ENCODE measurements at places on chromosomes 11 and 22. TPM values are rescaled to one million over a fixed set of nuclear protein-coding genes. Genes with fewer than 3 reads are reported as not detected.

PTPN5 gene
- polyA plus RNA-seq: 0.72 TPM

GVQW3 gene
- 10.8 TPM for polyA plus RNA-seq

NNMT gene
- polyA plus RNA-seq: 0.18 TPM

IL17REL gene
- 0.03 TPM for polyA plus RNA-seq

C11orf42 gene
- 0.64 TPM for polyA plus RNA-seq

MRGPRF gene
- polyA plus RNA-seq: 24.6 TPM

SYTL2 gene
- polyA plus RNA-seq: 69.4 TPM

TRIM48 gene
- polyA plus RNA-seq: not detected

LRFN4 gene
- polyA plus RNA-seq: 11.7 TPM

HMGXB4 gene
- 29.8 TPM for polyA plus RNA-seq

KLHDC7B gene
- polyA plus RNA-seq: 0.36 TPM

ST14 gene
- polyA plus RNA-seq: 32.4 TPM

XKR3 gene
- not detected for polyA plus RNA-seq

GRCh38 chr11:129895126-129896041 is at the start of gene NFRKB:
Gene NFRKB (minus strand): TSS chr11:129895578. CDS start chr11:129892849, 2,729 bp downstream.
- DNase-seq: peak; percentile 64

DNA sequence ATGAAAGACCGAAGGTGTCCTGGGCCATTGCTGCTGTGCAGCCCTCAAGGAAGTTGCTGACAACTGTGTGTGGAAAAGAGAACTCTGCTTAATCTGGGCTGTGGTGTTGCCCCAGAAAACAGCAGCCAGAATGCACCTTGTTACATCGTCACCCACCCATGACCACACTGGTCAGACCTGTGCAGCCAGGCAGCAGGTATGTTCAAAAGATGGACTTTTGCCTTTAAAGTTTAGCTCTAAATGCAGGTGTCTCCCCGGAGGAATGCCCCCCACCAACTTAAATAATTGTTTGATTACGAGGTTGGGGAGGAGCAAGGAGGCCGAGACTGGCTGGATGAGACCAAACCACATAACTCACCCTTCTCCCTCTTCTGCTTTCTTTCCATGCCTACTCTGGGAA is 15.3 kb upstream of the POLA2 start:
- DNase-seq: no peak

DNA sequence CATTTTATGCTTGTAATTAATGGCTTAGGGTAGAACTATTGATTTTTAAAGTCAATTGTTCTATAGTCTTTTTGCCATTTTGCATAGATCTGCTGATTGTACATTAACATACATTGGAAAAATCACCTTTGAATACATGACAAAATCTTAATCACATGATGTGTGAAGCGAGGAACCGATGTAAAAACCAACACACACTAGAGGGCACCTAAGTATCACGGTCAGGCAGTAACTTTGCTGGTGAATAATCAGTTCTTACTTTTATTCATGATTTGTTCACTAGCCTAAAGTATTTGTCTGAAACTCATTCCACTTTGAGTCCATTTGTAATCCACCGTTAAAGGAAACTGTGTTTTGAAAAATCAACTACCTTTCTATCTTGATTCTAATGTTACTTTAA is 28.2 kb downstream of the JHY start:
- no peak for DNase-seq

- no peak for DNase-seq
Observed at GRCh38 chr22:50000587-50001387, 11.8 kb downstream of the IL17REL start.

DNA sequence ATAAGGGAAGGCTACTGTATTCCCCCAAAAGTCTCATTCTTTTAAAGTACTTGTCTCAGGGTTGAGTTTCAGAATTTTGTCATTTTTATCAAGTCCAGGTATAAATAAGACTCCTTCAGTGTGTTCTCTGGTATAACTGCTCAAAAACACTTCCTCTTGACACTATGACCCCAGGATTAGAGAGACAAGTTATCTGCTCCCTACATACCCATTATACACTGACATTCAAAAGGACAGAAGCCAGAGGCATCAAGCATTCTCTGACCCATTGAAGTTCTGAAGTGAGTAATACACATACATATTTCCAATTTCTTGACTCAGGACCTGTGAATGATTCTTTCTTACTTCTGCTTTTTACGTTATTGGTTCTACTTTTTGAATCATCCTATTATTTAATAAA is 447.8 kb upstream of the CNTN5 start:
- no peak for DNase-seq

DNA sequence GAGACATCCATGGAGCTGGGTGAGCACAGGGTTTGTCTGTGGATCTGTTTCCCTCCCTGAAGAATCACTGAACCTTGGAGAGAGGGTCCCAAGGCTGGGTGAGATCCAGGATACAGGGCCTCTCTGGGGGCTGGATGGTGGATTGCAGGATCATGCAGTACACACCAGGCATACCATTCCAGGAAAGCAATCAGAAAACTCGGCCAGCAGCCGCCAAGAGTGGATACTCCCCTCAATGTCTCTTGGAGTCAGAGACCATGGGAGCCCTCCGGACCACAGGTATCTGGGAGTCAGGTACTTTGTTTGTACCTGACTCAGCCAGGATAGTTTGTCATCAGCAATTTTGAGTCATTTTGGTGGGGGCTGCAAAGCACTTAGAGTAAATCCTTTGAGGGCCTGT is 14.6 kb upstream of the SYT13 start:
- no peak for DNase-seq

DNA sequence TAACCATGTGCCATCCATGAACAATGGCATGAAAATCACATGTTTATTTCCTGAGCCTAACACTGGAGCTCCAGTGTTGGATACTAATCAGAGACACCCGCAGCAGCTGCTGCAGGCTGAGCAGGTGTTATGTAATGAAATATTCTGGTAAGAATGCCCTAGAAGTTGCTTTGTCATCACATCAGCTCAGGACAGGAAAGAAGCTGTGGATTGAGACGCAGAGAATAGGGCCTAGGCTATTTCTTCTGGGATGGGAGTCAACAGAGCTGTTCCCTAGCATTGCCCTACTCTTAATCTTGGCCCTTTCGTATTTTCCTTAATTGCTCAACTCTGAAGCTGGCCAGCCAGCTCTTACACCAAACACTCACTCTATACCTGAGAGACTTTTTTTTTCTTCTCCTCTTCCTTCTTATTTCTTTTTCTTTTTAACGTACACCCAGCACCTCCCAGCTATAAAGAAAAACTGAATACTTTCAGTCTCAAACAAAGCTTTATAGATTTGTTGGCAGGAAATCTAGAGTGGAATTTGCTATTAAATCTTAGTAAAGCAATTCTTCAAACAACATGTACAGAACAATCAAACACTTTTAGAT is 31.9 kb downstream of the RASSF10 start:
- DNase-seq: no peak

DNA sequence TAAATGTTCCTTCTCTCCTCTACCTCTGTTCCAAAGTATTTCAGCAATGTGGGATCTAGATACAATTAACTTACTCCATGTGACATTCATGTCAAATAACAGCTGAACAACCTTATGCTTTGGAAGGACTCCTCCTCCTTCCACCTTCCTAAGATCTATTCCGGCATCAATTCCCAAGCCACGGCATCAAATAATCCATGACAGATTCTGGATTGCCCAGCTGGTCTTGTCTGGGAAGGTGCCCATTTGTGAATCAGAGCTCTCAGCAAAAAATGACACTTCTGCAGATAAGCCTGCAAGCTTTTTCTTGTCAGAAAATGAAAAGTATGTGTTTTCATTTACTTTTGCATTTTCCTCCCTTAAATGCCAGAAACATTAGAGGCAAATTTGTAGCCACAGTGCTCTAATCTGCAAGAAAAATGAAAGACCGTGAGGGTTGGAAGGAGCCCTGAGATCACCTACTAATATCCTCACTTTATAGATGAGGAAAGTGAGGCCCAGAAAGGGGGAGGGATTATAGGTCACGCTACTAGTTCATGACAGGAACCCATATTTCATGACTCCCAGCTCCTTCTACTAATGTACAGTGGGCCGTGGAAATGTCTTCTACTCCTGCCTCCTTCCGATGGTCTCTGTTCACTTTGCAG is 124.0 kb downstream of the ME3 start:
- DNase-seq: no peak

DNA sequence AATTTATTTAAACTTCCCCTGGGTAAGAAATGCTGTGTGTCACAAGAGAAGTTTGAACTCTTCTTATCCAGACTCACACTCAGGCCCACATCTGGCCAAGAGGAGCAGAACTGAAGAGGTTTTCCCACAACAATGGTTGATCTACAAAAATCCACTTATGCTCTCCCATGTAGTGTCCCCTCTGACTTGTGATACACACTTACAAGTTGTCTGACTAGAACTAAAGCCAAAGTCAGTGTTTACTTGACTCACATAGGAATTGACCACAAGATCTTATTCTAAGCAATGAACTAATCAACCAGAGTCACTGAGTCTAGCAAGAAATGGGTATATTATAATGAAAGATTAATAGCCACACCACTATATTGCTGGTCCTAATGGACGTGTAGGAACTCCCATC is 133.0 kb downstream of the ATG16L2 start:
- no peak for DNase-seq

DNA sequence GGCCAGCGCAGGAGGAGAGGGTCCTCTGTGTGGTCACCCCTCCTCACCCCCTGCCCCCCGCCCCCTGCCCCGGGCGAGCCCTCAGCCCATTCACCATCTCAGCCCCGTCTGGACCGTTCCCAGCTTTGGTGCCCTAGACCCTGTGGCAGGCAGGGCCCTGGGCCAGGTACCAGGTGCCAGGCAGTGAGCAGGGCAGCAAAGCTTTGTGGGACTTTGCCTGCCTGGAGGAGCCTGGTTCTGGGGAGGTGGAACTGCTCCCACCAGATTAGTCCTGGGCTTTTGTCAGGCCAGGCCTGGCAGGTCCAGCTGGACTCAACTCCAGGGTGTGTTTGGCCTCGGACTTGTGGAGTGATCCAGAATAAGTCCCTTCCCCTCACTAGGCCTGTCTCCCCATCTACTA is 13.7 kb upstream of the MYRF start:
- no peak for DNase-seq

GRCh38 chr11:128840783-128841182 is 26.3 kb downstream of the KCNJ1 start:
- no peak for DNase-seq

GRCh38 chr11:58654908-58655296 is 32.4 kb downstream of the CNTF start:
- DNase-seq: no peak

GRCh38 chr22:37803195-37803638 is 4.5 kb upstream of the GCAT start:
- DNase-seq: no peak

GRCh38 chr22:24138649-24139420 is 42.5 kb upstream of the SUSD2 start:
- no peak for DNase-seq

GRCh38 chr11:114166897-114167323 is 107.4 kb downstream of the ZBTB16 start:
- DNase-seq: no peak

DNA sequence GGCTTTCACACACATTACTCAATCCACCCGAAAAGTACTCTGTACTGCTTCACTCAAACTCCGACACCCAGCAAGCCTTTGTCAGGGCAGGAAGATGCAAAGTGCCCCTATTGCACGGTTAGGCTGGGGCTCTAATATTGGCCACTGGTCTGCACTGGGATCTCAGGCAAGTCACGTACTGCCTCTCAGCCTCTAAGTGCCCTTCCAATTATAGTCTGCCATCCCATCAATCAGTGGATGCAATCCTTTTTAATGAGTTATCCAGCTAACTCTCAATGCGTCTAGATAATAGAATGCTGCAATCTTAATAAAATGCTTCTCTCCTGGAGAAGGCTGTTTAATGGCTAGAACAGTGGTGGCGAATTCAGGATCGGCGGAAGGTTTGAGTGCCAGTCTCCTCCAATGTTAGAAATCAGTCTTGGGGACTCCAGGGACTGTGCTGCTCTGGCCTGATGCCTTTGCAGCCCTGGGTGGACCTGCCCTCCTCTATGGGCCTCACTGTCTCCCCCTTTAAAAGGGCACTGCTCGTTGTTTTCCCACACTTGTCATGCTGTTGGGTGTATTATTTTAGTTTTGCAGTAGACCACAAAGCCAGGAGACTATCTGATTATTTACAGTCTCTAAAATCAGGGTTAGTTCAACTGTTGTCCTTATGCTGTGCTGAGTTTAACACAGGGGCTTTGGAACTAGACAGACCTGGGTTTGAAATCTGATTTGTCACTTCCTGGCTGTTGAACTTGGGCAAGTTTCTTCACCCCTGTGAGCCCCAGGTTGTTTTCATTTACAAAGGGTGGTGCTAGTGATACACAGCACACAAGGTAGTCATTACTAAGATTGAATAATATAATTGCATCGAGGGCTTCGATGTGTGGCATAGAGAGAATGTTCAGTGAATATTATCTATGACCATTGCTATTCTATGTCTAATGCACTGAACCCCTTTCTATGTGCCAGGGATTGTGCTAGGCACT is 36.7 kb downstream of the CLMP start:
- no peak for DNase-seq

GRCh38 chr11:87215236-87215635 is 177.5 kb downstream of the TMEM135 start:
- no peak for DNase-seq

DNA sequence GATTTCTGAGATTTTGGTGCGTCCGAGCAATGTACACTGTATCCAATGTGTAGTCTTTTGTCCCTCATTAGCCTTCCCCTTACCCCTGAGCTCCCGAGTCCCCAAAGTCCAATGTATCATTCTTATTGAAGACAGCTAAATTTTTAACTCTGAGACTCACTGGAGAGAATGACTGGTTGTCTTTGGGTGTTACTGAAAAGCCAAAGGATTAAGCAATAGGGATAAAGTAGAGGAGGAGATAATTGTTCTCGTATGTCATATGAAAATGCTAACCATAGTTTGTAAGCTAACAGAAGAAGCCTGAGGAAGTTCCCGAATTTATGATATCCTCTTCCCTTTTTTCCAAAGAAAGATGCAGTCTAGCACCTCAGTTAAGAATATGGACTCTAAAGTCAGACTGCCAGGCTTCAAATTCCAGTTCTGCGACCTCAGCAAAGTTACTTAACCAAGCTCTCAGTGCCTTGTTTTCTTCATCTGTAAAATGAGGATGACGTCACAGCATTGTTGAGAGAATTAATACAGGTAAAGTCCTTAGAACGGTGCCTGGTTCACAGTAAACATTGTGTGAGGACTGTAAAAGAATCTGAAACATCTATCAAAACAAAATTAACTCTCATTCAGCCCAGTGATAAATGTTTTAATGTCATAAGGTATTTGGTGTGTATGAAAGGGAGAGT is 1.6 kb upstream of the MSANTD2 start:
- no peak for DNase-seq

GRCh38 chr11:36088266-36088972 is 144.6 kb downstream of the LDLRAD3 start:
- DNase-seq: no peak

DNA sequence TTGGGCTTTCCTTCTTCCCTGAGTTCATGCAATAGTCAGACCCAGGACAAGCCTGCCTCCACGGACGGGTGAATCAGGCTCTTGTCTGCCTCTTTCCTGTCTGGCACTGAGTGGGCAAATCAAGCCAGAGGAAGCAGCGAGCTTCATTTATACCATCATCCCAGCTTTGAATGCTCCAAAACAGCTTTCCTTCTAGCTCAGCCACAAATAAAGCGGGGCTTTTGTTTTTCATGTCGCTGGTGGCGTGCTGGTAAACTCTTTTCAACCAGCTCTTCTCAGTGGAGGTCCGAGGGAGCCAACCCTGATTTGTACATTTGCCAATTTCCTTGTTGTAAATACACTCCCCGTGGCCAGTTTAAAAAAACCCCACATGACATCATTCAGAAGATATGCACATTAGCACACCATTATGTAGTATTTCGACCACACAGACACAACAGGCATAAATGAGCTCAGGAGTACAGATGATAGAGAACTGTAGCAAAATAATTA is 8.6 kb downstream of the C11orf91 start:
- no peak for DNase-seq

- no peak for DNase-seq
Observed at GRCh38 chr22:21445437-21446127, 21.6 kb upstream of the TMEM191C start.

GRCh38 chr11:12411806-12412727 is 34.7 kb downstream of the PARVA start:
- DNase-seq: no peak

Measured in right renal cortex interstitium (tissue), 3 donors.